ENCODE measurements at places on chromosomes 5 and 9. TPM values are rescaled to one million over a fixed set of nuclear protein-coding genes. Genes with fewer than 3 reads are reported as not detected.

Gene OBP2B
- not detected for total RNA-seq

Gene PAPPA
- total RNA-seq: 3.6 TPM

Gene C9orf152
- total RNA-seq: not detected

Gene DAPK1
- 78.1 TPM for total RNA-seq

Gene IL9
- total RNA-seq: not detected

Gene SARDH
- 3.0 TPM for total RNA-seq

Gene STOML2
- 144 TPM for total RNA-seq

Gene OLFM1
- total RNA-seq: 17.7 TPM

Gene F2RL1
- 0.16 TPM for total RNA-seq

Gene CANX
- 260 TPM for total RNA-seq

Gene KIF4B
- total RNA-seq: 0.16 TPM

Gene SLC2A6
- total RNA-seq: 1.4 TPM

Gene PRSS3
- not detected for total RNA-seq

Gene ERBIN
- 101 TPM for total RNA-seq

Gene ZSWIM6
- total RNA-seq: 13.0 TPM

Gene IFNB1
- total RNA-seq: not detected

Gene C7
- 651 TPM for total RNA-seq

Gene NOXA1
- total RNA-seq: 3.3 TPM

Gene IFNA21
- total RNA-seq: not detected

All from sigmoid colon (tissue), 7 donors.